ENCODE measurements at places on chromosomes 6 and 20.

DNA sequence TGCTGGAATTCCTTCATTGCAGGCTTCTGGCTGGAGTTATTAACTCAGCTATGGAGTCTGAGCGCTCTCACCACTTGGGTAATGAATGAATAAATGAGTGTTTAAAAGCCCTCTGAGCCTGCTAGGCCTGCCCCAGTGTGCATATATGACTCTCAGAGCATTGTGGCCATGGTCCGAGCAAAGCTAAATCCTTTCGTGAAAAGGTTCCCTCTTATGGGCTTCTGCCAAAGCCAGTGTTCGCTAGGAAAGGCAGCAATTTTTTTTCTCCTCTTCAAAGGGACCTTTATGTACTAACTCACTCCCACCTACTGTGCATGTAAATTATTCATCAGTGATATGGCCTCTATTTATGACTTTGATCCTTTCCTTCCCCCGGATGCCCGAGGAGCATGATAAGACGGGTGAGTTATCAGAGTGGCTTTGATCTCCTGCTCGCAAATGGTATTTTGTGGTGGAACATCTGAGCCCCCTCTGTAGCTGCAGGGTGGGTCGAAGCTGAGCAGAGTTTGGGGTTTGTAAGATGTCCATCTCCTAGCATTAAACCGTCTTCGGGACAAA, 88.6 kb downstream of the LINC00237 start:
- DNase-seq: no peak

DNA sequence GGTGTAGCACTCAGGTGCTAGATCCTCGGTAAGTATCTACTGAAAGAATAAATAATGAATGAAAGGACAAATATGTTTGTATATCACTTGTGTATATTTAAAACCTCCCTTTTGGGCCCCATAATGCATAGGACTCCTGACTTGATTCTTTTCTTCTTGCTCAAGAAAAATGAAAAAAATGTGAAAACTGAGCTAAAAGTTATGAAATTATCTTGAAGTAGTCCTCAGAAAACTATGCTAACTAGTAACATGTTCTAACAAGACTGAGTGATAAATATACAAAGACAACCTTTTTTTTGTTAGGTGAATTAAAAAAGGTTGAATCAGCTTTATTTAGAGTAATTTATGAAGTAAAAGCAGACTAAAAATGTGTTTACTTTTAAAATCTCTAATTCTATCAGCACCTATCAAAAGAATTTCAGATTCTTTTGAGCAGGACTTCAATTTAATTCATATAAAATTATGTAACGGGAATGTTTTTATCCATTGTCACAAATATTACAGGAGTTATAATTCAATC, 247.8 kb upstream of the JAG1 start:
- DNase-seq: no peak

DNA sequence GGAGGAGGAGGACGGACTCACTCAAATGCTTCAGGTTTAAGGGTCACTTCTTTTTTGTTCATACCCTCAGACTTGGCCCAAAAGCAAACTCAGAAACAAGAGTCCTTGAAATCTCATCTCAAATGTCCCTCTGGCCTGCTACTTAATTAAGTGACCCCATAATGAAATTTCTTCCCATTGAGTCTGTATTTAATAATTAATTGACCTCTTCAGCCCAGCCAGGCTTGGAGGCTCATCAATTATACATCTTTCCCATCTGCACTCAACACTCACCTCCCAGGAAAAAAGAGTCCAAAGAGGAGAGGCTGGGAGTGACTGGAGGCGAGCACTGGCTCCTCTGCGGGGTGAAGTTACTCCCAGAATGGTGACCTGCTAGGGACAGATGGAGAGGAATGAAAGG, 90.5 kb upstream of the EYA2 start:
- DNase-seq: no peak

GRCh38 chr20:62220666-62221568, 839 bp upstream of the HRH3 start:
- DNase-seq: no peak

DNA sequence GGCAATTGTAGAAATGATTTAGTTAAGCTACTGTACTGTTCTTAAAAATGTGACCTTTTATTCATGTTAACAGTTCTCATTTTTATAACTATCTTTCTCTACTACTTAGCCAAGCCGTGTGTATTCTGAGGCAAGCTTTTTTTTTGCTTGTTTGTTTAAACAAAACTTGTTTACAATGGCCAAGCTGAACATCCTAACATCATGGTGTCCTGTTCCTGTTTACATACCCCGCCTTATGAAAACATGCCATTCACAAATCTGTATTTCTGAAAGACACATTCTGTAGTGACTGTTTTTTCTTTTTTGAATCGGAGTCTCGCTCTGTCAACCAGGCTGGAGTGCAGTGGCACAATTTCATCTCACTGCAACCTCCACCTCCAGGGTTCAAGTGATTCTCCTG, 140.9 kb downstream of the NCOA3 start:
- no peak for DNase-seq

- no peak for DNase-seq
These were observed 109.7 kb downstream of the BFSP1 start for GRCh38 chr20:17421493-17421892.

GRCh38 chr6:99330159-99330558, 19.3 kb downstream of the FAXC start:
- peak; percentile 66 for DNase-seq

DNA sequence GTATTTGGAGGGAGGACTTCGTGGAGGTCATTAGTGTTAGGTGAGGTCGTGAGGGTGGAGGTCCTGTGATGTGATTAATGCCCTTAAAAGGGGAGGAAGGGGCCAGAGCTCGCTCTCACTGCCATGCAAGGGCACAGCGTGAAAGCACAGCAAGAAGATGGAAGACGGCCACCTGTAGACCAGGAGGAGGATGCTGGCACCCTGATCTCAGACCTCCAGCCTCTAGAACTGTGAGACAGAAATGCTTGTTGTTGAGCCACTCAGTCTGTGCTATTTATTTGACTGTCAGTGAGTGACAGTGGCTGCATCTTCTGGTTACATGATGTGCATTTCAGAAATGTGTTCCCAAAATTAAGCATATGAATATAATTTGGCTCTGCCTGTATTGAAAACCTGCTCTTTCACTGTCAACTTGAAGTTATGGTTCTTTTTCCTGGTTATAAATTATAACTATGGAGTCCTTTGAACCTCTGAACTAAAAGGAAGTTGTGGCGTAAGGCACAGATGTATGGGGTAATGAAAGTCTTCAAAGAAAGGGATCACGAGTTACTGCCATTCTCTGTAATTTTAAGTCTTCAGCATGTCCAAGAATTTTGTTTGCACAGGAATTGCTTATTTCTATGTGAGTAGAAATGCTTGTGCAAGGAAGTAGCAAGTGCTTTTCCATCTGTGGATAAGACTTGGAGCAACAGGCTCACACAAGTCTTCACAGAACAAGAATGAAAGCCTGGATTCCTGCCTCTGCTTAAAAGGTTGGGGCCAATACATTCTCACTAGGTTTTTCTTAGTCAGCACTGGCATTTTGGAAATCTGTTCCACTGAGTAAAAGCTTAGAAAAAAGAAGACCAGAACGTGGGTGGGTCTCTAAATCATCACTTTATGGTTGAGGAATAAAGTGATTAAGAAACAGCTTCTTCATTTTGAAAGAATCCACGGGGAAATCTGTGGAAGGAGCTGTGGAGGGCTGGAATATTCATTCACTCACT, 10.3 kb downstream of the PPP1R14C start:
- DNase-seq: no peak

DNA sequence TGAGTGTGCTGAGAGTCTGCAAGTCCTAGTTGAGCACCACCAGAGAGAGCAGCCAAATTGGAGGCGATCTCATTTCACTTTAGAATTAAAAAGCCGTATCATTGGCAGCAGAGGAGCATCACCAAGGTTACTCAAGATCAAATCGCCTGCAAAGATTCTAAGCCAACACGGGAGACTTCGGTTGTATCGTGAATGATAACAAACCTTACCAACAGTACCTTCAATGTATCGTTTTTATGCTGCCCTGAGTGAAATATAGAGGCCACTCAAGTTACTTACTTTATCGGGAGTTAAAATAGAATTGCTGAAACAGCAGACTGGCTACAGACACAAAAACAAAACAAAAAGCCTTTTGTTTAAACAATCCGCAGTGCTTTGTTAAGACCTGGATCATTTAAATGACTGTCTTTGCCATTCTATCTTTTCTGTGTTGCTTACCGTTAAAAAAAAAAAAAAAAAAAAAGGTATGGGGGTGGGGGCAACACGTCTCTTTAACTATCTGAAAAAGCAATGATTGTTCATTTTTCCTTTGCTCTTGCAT, 14.2 kb downstream of the NHSL1 start:
- no peak for DNase-seq

- DNase-seq: no peak
These were observed 704.8 kb downstream of the PTPRT start for GRCh38 chr20:42484790-42485375.

- no peak for DNase-seq
These were observed 4.2 kb downstream of the SCML4 start for GRCh38 chr6:107819964-107820337.

DNA sequence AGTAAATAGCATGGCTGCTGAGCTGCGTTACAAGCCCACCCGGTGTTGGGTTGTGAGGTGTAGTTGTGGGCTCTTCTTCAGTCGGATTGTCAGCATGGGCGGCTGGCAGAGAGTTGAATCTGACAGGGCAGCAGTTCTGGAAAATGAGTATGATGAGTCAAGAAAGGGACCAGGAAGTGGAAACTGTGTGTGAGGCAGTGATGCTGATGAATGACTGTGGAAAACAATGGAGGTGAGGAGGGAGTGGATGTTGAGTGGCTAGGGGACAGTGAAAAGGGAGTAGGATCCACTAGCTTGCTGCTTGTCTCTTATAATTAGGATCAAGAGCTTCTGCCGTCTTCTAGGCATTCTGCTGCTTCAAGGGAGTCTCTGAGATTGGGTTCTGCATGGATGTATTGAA, 154.3 kb downstream of the ESR1 start:
- no peak for DNase-seq

GRCh38 chr6:157539421-157539822, 158.4 kb downstream of the ZDHHC14 start:
- DNase-seq: no peak

- DNase-seq: no peak
These were observed 69.9 kb upstream of the FOXQ1 start for GRCh38 chr6:1242021-1242420.

DNA sequence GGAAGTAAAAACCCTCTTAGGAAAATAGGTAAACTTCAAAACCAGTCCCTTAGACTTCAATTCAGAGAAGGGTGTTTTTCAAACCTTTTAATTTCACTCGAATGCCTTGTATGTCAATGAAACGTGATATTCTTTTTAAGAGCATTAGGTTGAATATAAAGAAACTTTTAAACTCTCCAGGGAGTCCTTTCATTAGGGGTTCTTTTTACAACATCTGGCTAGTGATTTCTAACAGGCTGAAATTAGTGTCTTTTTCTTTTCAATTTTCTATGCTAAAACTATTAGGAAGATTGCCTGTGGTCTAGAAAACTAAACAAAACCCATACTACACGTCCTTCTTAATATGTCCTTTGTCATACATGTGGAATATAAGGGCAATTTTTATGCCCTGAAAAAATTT, 569.7 kb upstream of the CITED2 start:
- DNase-seq: no peak

GRCh38 chr6:158366363-158366762, 54.1 kb downstream of the TULP4 start:
- DNase-seq: no peak

DNA sequence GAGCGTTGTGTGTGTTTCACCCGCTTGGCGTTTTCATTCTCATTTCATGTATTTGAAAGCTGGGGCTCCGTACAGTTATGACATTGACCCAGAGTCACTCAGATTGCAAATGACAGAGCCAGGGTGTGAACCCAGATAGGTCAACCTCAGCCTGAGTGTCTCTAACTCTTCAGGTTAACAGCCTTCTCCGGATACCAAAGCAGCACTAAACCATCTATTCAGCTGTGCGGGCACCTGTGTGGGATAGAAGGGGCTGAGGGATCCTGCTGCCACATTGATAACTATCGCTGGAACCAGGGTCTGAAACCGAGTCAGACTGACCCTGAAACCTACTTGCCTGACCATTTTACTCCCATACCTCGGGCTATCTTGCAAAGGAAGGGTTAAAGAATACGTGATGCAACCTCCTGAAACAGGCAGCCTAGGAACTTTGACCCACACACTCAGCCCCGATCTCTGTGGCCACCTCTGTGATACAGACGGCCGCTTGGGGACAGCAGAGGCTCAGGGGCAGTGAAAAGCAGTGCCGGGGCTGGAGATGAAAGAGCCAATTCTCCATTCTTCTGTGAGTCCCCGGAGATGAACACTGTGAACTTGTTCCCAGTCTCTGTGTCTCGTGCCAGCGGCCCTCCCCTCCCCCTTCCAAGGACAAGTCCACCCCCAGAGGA, 233.5 kb upstream of the QKI start:
- no peak for DNase-seq

GRCh38 chr6:108616544-108616943, 55.8 kb downstream of the FOXO3 start:
- DNase-seq: no peak

DNA sequence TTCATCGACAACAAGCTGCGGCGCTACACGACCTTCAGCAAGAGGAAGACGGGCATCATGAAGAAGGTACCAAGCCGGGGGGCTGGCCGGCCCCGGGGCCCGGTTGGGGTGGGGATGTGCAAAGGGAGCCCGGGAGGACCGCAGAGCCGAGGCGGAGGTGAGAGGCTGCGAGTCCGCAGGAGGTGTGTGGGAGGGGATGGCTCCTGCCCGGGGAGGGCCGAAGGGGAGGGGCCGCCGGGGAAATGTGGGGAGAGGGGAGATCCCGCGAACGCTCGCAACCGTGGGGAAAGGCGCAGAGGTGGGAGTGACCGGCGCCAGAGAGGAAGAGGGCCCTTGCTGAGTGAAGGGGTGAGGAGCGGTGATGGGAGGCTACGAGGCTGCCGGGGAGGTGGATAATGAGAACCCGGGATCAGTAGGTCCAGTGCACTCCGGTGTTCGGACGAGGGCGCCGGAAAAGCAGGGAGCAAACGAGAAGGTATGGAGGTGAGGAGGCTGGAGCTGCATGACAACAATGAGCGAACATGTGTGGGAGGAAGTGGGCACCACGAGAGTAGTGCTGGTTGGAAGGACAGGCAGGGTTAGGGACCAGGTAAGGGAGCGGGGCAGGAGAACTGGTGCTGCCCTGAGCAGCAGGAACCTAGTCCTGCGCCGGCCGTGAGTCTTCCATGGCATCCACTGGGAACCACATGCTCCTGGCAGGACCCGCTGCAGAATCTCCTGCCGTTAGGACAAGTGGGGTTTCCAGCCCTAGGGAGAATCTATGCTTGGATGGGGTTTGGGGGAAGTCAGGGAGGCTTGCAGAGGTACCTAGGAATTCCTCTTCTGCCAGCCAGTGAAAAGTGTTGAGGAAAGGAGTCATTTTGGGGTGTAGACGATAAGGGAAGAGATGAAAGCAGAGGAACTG, 1.3 kb downstream of the SRF start:
- no peak for DNase-seq

GRCh38 chr20:57964011-57964862, 254.4 kb upstream of the PMEPA1 start:
- DNase-seq: no peak

- no peak for DNase-seq
These were observed 69.8 kb downstream of the STXBP5 start for GRCh38 chr6:147274012-147274411.
